ENCODE measurements at places on chromosomes 7 and 10. TPM values are rescaled to one million over a fixed set of nuclear protein-coding genes. Genes with fewer than 3 reads are reported as not detected.

DNA sequence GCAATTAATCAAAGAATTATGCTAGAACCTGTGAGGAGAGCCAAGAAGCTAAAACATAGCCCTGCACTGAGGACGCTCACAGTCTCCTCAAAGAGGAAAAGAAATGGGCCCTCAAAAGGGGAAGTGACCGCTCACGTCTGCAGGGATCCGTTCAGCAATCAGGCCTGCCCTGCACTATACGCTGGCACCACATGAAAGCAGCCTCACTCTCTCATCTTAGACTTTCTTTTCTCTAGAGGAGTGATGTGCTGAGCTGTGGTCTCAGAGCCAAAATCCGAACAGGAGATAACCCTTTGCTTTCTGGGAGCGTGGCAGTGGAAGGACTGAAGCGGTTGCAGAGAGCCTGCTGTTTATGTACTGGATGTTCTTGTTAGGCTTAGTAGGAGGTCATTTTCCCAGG is 6.3 kb upstream of the IL2RA start:
- no peak for DNase-seq

- no peak for DNase-seq
Observed at GRCh38 chr7:30276203-30276900, 8.0 kb upstream of the ZNRF2 start.

DNA sequence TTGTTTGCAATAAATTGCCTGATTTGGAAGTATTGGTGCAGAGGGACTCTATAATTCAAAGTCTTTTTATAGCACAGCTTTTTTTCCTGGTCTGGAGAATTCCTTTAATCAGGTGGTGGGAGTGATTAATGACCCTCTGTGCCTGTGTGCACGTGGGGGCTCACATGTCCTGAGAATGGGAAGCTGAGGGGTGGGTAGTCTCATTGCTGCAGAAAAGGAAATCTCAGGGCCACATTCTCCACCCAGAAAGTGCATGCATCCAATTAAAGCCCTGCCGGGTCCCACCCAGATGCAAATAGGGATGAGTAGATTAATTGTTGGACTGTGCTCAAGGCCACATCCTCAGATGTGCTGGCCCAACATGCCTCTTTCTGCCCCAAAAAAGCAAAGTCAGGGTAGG is 324.7 kb downstream of the CXCL12 start:
- no peak for DNase-seq

The UCMA gene
- total RNA-seq = not detected

DNA sequence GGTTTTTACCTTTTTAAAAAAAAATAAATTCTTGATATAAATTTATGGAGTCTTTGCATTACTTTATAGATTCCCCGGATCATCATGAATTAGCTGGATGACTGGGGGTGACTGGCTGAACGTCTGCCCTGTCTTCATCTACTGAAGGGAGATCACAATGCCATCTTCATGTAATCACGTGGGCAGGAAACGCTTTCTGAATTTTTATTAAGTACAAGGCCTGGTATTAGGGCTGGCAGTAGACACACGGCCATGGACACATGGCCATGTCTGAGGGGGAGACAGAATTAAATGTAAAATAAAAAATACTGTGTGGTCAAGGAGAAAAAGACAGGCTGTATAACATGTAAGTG is 111.2 kb downstream of the VIPR2 start:
- DNase-seq = no peak

DNA sequence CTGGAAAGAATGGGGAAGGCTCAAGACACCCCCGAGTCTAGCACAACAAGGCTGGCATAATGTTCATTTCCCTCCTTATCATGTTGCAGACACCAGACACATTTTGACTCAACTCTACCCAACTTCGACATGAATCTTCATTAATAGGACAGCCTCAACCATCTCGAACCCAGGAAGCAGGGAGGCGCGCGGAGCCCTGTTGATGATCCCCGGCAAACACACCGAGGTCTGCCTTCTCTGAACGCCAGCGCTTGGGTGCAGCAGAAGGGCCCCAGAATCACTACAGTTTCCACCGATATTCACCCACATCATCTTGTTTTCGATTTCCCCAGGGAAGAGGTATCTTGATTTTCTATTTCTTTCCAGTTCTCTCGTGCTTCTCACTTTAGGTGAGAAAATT is 563.6 kb downstream of the TCERG1L start:
- no peak for DNase-seq

- no peak for DNase-seq
Observed at GRCh38 chr7:68936471-68937035, 661.7 kb upstream of the AUTS2 start.

DNA sequence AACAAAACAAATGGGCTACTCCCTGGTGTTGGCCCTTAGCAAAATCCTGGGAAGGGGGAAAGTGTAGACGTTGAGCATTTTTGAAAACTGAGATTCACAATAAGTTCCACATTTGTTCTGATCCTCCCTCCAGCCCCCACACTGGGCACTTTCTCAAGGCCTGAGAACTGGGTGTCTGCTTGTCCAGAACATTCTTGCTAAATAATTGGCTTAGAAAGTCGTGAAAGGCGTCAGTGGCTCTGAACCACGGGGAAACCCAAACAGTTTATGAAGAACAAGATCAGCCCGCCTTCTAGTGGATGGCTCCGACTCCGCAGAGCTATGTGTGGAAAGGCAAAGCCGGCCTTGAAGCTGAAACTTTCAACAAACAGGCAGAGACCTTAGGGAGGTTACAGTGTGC is 370.1 kb downstream of the PRPF18 start:
- DNase-seq = no peak

- DNase-seq = peak; percentile 57
Observed at GRCh38 chr10:110444004-110444337, 53.7 kb upstream of the DUSP5 start.

GRCh38 chr10:80477813-80478212 is 23.7 kb downstream of the TSPAN14 start:
- no peak for DNase-seq

The MSMB gene
- not detected for total RNA-seq

The CRYGN gene
- total RNA-seq = 10.3 TPM

The DNAJC12 gene
- 15.7 TPM for total RNA-seq

The PRKG1 gene
- 18.8 TPM for total RNA-seq

DNA sequence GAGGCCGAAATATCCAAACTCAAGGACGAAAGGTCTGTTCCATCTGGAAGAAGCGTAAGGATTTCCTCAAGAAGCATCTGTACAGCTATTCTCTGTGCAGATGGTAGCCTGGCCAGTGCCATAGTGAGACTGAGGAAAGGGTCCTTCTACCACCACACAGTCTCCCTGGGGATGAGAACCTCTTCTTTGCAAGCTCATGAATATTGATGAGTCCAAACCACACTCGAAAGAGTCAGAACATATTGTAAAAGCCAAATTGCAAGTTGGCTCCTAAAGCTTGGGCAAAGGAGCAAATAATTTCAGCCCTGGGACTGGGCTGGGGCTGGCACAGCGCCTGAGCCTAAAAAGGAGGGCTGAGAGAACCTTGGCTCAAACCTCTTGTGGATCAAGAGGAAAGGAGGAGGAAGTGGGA is 66.1 kb upstream of the PIP4K2A start:
- peak; percentile 81 for DNase-seq

GRCh38 chr7:141113131-141113530 is 39.3 kb downstream of the TMEM178B start:
- DNase-seq = no peak

DNA sequence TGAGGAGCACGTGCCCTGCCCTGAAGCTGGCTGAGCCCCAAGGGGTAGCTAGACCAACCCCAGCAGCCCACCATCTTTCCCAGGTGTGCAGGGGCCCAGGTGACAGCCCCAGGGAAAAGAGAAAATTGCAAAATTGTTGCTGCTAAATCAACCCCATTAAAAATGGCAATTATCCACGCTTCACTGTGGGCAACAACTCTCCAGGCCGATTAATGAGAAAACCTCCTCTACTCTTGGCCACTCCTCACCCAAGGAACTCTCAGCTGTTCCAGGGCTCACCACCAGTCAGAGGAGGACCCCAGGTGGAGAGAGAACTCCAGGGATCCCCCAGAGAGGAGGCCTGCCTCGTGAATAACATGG is 516.1 kb upstream of the MGMT start:
- DNase-seq = no peak

GRCh38 chr7:100886142-100886935 is 3.2 kb downstream of the UFSP1 start:
- DNase-seq = no peak

The COMTD1 gene
- total RNA-seq = 6.8 TPM

DNA sequence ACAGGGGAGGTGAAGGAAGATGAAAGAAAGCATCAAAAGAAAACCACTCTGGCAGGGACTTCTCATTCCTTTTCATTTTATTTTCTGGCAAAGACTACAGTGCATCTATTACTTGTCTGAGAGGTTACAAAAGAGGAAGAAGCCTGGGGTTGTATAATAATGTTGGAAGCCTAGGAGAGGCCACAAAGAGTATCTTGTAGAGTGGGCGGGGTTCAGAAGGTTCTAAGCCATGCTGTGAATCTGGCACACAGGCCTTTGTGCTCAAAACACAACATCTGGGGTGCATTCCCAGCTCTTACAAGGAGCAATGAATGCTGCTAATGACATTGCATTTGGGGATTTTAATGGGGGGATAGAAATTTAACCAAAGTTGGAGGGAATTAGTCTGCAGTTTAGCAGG is 49.4 kb downstream of the MRPL32 start:
- no peak for DNase-seq

DNA sequence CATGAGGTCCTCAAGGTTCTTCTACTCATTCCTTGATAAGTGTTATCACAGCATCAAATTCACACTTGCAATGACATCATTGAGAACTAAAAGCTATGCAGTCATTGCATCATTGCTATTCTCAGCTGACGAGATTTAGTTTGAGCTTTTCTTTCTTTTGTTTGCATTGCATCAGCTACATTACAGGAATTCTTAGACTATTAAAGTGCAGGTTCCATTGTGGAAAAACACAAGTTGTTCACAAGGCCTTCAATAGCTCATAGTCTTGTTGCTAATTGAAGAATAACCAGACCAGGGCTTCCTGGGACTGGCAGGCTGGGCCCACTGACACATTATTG is 139.3 kb downstream of the CXCL12 start:
- DNase-seq = no peak

DNA sequence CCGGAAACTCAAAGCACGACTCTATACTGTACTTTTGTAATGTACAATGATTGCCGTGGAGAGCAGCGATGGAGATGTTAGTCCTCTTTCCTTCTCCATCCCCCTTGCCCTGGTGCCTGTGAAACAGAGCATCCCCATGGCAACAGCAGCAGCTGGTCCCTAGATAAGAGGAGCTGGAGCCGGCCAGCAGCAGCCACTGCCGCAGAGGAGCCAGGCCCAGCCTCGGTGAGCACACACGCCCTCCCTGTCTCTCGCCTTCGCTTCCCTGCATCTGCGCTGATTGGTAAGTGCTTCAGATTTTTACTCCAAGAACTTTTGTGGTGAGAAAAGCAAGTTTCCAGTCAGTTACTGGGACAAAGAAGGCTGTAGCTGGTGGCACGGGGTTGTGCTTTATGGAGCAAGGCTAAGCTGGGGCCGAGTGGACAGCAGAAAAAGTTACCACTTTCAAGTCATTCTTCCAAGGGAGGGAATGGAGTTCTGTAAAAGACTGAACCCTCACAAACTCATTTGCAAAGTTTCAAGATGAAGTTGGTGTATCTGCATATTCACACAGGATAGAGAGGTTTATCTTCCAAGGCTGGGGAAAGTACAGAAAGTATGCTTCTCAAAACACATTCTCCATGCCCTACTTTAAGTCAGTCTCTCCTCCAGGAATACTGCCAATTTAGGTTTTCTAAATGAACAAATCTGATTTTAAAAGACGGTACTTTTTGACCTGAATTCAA is at the start of gene PPP1R17:
Gene PPP1R17 (plus strand): TSS at position 192 of the 725 bp plus-strand sequence. CDS start 5,227 bp downstream, outside the sequence.
- peak; percentile 47 for DNase-seq

The SPDYE1 gene
- total RNA-seq = 0.10 TPM

GRCh38 chr10:120161111-120161510 is 268.6 kb downstream of the SEC23IP start:
- DNase-seq = peak; percentile 71

DNA sequence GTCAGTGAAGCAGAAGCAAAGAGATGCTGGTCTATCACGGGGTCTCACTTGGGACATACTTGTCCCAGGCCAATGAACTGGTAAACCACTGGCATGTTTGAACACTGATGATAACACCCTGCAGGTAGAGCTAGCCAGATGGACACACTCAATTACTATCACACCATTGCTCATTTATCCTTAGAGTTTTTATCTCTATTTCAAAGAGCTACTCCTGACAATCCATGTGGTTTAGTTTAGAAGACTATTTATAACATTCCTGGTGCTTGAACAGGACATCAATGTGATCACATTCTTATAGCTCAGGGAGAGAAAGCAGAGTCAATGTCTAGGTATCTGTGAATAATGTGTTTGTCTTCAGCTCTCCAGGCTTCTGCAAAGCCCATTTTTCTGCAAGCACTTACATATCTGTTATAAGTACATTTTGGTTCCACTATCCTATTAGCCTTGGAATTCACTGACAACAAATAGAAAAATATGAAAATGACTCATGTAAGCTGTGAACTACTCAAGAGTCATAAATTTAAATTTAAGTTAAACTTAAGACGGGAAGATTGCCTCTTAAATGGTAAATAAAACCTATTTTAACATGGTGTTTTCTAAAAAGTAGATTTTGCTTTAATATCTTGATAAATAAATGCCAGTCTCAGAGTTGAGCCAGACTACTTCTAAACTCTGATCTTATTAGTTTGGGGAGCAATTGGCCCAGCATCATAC is 106.7 kb upstream of the MBL2 start:
- DNase-seq = peak; percentile 28

DNA sequence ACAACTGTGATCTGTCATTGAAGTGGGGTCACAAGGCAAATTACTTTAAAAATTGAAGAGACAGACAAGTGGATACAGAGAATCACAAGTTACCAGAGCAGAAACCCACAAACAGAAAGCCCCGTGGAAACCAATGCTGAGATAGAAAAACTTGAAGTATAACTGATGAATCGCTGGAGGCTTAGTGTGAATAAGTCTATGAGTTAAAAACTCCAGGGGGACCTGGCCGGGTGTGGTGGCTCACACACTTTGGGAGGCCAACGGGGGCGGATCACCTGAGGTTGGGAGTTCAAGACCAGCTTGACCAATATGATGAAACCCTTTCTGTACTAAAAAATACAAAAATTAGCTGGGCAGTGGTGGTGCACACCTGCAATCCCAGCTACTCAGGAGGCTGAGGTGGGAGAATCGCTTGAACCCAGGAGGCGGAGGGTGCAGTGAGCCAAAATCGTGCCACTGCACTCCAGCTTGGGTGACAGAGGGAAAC is 69.7 kb upstream of the ZNRF2 start:
- DNase-seq = no peak

DNA sequence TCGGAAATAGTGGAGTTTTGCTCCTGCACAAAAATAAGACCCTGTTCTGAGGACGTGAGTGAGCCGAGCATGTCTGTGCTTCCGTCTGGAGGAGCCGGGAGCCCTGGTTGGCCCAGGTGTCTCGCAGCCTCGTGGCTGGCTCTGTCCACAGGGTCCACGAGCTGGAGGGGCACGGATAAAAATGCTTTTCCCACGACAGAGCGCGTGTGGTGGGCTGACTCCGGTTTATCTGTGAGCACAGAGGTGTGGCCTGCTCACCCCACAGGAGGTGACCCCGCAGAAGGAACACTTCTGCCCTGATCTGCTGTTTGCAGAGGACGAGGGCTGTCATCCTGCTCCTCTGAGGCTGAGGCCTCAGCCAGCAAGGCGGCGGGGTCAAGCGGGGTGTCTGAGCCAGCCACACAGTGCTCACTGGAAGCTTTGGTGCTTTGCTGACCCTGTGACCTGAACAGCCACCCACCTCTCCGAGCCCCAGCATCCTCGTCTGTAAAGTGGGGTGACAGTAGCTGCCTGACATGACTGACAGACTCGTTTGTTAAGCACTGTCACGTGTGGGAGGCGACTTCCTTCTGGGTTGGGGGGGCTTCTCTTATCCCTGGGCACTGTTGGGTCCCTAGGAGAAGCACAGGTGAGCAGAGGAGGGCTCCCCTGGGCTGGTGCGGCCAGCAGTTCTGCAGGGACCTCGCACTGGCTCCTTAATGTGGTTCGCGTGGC is 162.5 kb downstream of the DNAJB6 start:
- DNase-seq = no peak
